NCI-H2171 (cell line): ENCODE measurements at places on chromosomes 3 and 15.

DNA sequence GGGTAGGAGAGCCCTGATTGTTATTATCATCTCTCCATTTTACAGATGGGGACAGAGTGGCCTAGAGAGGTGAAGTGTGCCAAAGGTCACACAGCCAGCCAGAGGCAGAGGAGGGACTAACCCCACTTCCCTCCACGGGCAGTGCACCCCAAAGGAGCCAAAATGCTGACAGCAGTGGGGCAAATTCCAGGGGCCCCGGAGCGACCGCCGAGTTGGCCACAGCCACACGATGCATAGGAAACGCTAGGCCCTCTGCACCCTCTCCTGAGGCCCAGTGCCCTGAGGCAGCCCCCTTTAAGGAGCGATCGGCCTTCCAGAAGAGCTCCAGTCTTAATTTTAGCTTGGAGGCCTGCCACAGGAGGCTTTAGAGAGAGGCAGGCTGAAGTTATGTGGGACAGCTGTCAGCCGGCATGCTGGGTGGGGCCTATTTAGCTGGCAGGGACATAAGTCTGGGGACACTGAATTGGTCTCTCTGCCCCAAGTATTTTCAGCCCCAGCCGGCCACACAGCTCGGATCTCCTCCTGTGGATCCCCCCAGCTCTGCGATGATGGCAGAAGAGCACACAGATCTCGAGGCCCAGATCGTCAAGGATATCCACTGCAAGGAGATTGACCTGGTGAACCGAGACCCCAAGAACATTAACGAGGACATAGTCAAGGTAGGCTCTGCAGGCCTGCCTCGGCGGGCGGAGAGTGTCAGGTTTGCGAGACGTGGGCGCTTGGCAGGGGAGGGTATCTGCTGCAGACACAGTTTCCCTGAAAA, at the start of gene CAV3:
CAV3 (plus strand) TSS at position 471 of the 763 bp plus-strand sequence; CDS start at position 546, 75 bp downstream.
- DNase-seq: no peak

DNA sequence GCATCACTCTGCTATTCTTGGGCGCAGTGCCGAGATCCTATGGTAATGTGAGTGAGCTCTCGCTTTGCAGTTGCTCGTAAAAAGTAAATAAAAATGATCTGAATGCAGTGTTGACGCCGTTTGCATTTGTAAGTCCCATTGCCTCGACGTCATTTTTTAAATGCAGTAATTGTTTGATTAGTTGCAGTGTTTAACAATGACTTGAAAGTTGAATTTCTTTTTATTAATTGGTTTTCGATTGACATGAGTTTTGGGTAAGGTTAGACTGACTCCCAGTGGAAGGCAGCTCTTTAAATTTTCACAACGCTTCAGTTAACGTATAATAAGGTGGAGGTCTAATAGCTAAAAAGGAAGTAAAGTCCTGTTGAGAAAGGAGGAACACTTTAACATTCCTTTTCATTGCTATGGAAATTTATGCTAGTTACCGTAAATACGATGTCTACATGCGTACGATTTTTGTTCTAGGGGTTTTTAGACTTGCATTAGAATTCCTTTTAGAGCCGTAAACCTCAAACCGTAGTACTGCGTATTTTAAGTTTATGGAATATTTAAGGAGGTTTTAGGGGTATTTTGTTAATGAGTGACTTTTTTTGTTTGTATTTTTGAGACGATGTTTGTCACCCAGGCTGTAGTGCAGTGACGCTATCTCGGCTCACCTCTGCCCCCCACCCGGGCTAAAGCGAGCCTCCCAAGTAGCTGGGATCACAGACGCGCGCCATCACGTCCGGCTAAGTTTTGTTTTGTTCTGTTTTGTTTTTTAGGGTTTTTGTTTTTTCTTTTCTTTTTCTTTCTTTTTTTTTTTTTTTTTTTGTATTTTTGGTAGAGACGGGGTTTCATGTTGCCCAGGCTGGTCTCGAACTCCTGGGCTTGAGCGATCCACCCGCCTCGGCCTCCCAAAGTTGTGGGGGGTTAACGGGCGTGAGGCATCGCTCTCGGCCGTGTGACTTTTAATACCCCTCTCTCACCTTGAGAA, 1.4 kb downstream of the MORF4L1 start:
- no peak for DNase-seq

GRCh38 chr3:52731590-52731989, 25.7 kb downstream of the SPCS1 start:
- no peak for DNase-seq

GRCh38 chr3:133441867-133442270, 42.0 kb downstream of the BFSP2 start:
- no peak for DNase-seq

GRCh38 chr15:93861956-93862741, 369.2 kb upstream of the MCTP2 start:
- DNase-seq: no peak

- no peak for DNase-seq
Observed at GRCh38 chr3:15206662-15207576, 873 bp downstream of the CAPN7 start.

GRCh38 chr15:81299156-81299555, 24.8 kb downstream of the STARD5 start:
- no peak for DNase-seq

- DNase-seq: no peak
Observed at GRCh38 chr3:150077581-150078247, 107.0 kb upstream of the PFN2 start.

DNA sequence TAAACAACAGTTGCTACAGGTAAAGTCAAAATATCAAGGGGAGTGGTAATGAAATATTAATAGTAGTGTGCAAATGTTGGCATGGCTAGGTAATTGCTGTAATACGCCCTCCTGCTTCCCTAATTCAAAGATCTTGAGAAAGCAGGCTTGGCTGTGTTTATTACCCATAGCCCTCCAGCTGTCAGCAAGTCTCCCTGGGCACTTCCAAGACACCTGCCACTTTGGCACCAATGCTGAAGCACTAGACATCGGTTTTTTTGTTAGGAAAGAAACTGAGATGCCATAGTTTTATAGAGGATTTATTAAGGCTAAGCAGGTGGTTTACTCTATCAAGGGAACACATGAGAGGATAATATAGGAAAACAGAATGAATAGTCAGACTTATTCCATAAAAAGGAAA, 64.4 kb downstream of the P2RY1 start:
- DNase-seq: no peak

- no peak for DNase-seq
Observed at GRCh38 chr3:159619341-159619885, 369.2 kb upstream of the IL12A start.

DNA sequence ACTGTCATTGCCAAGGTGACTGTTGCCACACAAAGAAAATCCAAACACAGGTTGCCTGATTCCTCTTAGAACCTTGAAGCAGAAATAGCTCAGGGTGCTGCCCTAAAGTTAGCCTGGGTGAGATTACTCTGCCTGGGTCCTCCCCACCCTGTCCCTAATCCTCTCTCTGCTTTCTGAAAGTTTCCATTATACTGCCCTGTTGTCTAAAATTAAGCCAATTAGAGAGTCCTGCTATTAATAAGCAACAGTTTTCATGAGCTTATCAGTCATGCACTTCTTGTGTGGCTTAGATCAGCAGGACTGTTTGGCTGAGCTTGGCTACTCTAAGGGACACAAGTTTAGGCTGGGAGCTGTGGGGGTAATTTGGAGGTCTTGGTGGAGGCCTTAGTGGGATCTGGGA, 334.7 kb upstream of the LRRFIP2 start:
- no peak for DNase-seq
